ENCODE measurements at places on chromosomes 13 and 19.

DNA sequence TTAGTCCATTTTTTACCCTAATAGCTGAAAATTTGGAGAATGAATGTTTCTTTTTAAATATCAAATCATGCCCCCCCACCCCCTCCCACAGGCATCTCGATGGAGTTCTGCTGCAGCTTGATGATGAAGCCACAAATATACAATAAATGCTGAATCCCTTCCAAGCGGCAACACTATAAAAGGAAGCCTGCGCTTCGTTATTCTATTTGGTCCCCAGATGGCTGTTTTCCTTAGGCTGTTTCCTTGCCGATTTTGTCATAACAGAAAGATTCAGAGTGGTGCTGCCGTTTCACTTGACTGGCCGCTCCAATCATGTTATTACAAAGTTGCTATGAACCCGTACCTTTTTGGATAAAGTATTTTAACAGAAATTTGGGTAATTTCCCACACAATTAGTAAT lies 79.5 kb downstream of the MYO16 start:
- no peak for DNase-seq

- no peak for DNase-seq
These were observed 63.8 kb downstream of the SCEL start for GRCh38 chr13:77599351-77599750.

DNA sequence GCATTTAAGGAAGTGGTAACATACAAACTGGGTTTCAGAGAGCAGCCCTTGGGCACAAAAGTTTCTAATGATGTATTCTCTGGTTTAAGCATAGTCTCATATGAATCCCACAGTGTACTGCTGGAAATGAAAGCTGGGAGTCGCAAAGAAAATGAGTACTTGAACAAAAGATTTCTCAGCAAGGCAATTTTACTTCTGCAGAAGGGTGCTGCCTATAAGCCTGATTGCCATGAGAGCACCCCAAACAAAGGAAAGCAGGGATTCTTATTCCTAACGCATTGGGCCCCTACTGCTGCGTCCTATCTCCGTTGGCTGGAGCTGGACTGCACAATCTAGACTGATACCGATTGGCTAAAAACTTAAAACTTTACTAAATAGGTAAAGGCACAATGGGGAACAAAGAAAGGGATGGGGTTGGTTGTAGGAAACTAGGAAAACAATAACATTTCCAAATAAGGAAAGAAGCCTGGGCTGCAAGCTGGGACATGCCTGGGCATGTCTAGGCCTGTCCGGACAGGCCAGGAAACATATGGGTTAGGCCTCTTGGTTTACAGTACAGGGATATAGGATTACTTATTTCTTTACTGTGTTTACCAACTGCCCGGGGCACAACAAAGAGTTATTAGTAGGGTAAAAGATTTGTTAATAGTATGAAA lies 27.4 kb upstream of the VN1R4 start:
- no peak for DNase-seq

- no peak for DNase-seq
These were observed 920.0 kb downstream of the UQCRFS1 start for GRCh38 chr19:28292822-28293500.

DNA sequence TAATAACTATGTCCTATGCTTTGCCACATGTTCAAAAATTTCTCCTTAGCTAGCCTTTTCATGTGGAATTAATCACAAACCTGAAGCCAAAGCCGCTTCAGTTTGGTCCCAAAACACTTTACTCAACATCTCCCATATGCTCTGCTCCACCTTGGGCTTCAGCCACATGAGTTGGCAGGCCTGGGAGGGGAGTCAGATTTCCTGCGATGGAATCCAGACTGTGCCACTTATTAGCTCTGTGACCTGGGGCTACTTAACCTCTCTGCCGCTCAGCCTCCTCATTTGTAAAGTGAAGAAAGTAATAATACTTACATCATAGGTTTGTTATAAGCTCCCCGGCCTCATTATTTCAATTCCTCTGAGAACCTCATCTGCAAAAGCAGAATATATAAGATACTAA lies 272.0 kb downstream of the LMO7 start:
- no peak for DNase-seq

DNA sequence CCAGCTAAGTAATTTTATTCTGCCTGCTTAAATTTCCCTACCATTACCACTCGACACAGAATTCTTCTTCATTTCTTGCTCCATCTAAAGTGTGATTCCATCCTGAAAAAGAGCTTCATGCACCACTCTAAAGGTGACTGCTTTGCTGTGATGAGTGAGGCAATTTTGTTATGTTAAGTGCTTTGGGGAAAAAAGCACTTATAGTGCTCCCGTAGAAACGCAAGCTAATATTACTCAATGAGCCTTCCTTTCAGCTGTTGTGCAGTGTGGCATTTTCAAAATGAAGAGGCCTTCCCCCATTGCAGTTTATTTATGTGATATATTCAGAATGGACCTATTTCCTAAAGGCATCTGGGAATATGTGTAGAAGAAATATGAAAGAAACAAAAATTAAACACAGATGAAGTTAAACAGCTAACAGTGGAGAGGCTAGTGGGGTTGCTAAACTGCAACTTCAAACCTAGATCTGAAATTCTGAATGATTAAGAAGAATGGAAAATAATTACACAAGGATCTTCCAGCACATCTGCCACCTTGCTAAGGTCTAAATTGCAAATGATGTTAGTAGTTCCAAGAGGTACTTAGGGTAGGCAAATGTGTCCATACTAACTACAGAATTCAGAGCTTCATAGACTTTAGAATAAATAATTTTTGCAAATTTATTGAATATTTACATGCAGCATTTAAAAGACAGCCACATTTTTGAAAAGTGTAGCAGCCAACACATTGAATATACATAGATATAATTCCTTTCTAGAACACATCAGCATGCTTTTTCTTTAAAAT lies 211.7 kb downstream of the DCT start:
- no peak for DNase-seq

DNA sequence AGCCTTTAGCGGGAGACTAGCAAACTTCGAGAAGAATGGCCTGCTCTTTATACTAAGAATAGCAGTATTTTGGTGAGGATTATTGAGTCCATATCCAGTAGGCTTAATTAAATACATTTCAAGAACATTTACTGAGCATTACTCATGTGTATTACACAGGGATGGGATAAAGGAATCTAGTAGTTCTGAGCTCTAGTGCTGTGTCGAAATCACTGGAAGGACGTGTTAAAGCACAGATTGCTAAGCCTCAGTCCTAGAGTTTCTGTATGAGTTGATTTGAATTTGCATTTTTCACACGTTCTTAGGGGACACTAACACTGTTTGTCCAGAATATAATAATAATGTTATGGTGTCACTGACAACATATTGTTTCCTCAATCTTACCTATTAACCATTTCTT lies 9.0 kb downstream of the ZNF302 start:
- DNase-seq = no peak

DNA sequence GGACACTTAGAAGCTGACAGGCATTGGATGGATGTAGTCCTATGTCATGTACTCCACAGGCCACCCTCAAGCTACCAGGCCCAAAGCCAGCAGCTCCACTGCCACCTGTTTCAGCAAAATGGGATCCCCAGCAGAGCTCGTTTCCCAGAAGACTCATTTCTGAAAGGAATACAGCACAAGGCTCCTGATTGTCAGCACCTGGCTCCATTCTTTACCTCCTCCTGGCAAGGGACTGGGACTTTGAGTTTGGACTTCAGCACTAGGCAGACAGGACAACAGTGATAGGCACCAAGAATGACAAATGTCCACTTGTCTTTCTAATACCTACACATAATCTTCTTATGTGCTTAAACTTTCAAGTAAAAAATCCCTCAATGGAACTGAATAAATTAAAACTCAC lies 150.4 kb upstream of the RXFP2 start:
- DNase-seq = no peak

- peak; percentile 47 for DNase-seq
These were observed 2.9 kb downstream of the WDR83 start for GRCh38 chr19:12669270-12670158.

GRCh38 chr13:19713186-19713965 lies 69.4 kb downstream of the PSPC1 start:
- DNase-seq = no peak

DNA sequence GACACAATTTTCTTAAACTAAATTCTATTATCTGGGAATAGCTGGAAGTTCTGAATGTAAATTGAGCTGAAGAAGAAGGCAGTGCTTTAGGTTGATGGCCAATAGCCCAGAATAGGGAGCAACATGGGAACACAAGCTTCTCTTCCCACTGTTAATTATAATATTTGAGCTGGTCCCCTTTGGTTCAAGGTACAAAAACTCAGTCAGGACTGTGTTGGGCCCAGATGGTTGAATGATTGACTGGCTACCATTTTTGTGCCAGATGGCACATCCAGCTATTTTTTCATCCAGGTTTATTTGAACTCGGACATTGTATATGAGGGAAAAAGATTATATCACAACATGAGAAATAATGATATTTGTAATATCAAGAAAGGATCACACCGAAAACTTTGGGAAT lies 458.9 kb downstream of the SLITRK1 start:
- DNase-seq = no peak

DNA sequence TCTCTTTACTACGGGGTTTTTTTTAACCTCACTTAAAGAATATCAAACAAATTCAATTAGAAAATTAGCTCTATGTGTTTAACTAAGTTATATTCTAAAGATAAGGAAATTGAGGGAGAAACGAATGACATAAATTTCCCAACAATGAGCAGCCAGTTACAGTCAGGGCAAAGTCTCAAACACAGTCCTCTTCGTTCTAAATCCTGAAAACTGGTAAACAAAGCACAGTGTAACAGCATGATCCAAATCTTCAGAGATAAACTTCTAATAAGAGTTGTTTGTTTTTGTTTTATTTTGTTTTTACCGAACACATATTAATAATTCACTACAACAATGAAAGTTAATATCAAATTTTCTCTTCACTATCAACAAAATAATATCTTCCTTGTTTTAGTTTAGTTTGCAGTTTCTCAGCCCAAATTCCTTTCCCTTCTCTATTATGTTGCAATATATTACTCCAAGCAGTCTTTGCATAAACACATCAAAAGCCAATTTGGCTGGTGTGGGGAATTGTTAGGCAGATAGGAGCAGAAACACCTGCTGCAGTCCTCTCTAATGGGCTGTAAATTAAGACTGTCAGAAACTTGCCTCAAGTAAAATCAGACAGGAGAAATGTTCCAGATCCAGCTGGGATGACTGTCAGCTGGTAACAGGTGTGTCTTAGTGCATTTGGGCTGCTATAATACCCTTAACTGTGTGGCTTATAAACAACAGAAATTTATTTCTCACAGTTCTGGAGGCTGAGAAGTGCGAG lies 106.5 kb upstream of the SGCG start:
- DNase-seq = no peak

GRCh38 chr13:28586439-28587173 lies 72.3 kb upstream of the POMP start:
- DNase-seq = no peak

- no peak for DNase-seq
These were observed 3.4 kb downstream of the RFX1 start for GRCh38 chr19:14002571-14003250.

- no peak for DNase-seq
These were observed 6.6 kb downstream of the ZBTB7A start for GRCh38 chr19:4059891-4060620.

GRCh38 chr19:5674714-5675113 lies 5.6 kb downstream of the MICOS13 start:
- DNase-seq = no peak

DNA sequence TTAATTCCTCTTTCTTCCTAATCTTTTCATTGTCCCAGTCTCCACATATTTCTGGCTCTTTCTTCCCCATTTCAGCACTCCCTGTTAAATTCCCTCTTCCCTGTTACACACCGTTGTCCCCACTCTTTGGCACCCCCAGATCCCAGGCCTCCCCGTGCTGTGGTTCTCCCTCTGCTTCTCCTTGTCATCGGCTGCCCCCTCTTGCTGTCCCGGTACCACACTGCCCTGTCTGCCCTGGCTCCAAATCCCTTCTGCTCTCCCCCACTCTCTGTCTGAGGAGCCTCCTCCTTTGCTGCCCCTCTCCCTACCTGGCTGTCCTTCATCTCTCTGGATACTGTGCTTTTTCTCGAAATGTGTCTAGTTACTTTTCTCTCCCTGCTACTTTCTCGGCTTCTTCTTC lies 983 bp downstream of the ZNF415 start:
- DNase-seq = no peak

DNA sequence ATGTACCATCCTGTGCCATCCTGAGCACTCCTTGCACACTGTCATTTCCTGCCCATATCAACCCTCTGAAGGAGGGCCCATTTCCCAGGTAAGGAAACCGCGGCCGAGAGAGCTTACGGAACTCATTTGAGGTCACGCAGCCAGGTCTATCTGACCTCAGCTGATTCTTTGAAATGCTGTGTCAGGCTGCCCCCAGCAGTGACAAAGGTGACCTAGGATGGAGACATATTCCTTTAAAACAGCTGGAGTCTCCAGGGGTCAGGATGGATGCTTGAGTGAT lies 42.2 kb upstream of the VSTM2B start:
- no peak for DNase-seq

DNA sequence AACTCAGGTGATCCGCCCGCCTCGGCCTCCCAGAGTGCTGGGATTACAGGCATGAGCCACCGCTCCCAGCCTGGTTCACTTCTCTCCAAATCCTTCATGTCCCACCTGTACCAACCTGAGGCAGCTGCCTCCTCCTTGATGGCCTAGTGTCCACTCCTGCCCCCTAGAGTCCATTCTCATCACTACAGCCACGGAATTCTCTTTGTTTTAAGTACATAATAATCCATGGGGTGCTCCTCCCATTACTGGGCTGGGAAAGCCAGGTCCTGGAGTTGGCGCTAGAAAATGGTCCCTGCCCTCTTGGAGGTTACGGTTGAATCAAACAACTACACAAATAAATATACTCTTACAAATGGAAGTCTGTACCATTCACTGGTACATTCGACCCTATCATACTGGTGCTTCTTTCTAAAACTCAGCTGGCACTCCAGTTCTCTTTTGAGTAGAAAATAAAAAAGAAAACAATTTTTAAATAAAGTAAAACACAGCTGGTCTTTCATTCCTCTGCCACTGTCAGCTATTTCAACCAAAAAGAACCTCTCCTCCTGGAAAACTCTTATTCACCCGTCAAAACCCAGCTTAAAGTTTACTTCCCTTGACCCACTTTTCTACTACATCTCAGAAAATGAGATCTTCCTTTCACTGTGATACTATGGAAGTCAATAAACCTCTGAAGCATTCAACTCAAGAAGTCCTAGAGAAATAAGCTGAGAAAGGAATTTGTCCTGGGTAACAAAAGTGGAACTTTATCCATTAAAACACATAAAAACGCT lies 22.4 kb upstream of the ARHGEF18 start:
- no peak for DNase-seq

GRCh38 chr19:33677745-33678426 lies 56.1 kb downstream of the CHST8 start:
- DNase-seq = no peak

DNA sequence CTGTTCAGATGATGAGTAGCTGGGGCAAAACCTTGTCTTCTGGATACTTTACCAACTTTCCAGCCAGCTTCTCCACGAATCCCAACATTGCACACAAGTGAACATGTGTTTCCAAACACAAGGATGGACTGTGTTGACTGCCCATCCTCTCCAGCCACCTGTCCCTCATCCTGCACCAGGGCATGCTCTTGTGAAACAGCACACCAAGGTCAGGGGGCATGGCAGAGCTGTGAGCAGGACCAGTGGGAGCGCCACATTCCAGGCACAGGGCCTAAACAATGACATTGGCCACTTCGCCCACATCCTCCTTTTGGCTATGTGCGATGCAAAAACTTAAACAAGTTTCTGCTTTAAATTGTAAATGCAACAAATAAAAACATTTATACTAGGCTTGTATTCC lies 105.5 kb downstream of the IRS2 start:
- no peak for DNase-seq

Data from GOT3 (cell line).